ENCODE measurements at places on chromosomes 6 and 20.
A peak's percentile ranks its signal among the peaks of the same experiment; 100 is the strongest.

GRCh38 chr6:22043284-22043962 lies 253.4 kb downstream of the PRL start:
- DNase-seq, result no peak

DNA sequence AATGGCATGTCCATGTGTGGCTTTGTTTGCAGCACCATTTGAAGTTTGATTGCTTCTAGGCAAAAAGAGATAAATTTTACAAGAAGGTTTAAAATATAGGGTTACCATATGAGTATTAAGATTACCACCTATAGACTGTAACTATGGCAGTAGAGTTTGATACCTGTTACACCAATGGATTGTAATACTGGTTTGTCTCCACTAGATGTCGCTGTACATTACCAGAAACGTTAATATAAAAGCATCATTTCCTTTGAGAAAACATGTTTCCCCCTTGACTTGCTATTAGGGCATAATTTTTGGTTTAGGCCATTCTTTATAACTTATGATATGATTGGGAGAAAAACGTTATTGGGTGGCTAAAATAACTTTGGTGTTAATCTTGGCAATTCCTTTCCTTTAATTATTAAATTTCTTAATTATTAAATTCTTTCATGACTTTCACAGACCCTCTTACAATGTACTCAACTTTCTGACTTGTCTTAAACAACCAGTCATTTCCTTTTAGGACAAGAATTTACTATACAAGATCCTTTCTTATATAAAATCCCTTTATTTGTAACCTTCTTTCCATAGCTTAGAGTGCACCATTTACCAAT lies 42.8 kb downstream of the HLA-DPB1 start:
- DNase-seq, result no peak

GRCh38 chr6:151044465-151045441 lies 179.3 kb downstream of the MTHFD1L start:
- no peak for DNase-seq

DNA sequence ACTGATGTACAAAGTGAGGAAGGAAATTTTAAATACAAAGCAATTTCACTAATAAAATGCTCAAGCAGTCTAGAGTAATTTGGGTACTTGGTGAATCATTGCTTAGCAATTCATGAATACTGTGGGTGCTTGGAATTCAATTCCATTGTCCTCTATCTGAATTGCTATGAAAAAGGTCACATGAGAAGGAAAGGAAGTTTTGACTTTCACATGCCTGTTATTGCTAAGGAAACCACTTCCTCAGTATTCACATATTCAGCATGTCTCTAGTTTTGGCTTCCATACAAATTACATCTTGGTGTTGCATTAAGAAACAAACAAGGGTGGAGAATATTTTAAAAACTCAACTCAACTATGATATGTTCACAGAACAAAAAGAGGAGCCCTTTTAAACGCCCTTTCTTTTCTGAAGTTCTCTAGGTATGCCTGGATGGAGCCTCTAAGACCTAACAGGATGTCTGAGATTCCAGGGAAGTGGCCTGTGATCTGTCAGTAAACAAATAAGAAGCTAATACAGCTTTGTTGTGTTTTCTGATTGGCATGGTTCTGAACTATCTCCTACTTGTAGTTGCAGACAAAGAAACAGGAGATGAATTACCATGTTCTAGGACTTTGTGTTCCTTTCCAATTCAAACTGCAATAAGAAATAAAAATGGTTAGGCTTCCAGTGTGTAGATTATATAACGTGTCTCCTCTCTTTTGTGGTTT lies 190.4 kb downstream of the OGFRL1 start:
- no peak for DNase-seq

DNA sequence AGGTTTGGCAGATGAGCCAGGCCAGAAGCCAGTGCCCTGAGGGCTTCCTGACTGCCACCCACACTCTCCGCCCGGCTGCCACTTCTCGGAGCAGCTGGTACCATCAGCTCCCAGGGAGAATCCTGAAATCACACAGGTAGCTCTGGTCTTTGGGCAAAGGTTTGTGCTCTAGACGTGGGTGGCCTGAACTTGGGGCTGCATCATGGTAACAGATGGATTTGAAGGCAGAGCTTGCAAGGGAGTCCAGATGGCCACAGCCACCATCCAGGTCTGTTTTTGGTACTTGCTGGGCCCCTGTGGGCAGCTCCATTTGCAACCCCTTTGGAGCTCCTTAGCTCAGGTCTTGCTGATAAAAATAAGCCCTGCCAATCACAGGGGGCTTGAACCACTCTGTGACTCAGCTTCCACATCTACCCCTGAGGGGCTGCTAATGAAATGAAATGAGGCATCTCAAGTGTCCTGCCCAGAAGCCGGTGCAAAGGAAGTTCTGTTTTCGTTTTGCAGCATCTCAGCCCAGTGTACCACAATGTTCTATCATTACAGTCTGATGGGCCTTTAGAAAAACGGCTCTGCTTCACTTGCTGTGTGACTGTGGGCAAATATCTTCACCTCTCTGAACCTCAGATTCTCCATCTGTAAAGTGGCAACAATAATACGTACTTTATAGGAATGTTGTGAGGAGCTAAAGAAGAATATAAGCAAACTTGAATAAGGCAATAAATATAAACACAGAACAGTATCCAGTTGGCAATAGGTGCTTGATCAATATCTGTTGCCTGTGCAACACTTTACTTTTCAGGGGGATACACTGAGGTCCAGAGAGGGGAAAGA lies 25.1 kb upstream of the CDH22 start:
- DNase-seq, result no peak

GRCh38 chr6:160388922-160389321 lies 40.7 kb downstream of the SLC22A3 start:
- DNase-seq, result no peak

DNA sequence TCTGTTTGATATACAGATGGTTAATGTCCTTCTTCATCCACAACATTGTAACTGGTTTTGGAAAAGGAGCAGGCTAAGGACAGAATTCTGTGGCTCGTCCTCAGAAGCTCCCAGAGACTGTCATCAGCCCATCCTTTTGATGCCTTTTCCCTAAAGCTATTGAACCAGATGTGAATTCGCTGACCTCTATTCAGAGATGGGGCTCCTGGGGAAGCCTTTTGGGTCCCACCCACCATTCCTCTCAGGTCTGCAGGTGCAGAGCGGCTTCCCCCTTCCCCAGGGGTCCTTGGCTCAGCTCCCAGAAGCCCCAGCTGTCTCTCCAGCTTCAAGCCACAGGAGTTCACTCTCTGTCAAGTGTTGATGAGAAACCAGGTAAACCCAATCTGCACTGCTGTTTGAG lies 191.7 kb downstream of the SMOC2 start:
- no peak for DNase-seq

GRCh38 chr6:160863782-160864181 lies 127.8 kb upstream of the MAP3K4 start:
- no peak for DNase-seq

- no peak for DNase-seq
These were observed 32.6 kb upstream of the APCDD1L start for GRCh38 chr20:58547623-58548475.

- no peak for DNase-seq
These were observed 763.1 kb downstream of the C6orf118 start for GRCh38 chr6:164546263-164546662.

- peak; percentile 27 for DNase-seq
These were observed 11.4 kb upstream of the TSPYL4 start for GRCh38 chr6:116265041-116265829.

- no peak for DNase-seq
These were observed 52.6 kb downstream of the THBS2 start for GRCh38 chr6:169200893-169201514.

- DNase-seq, result no peak
These were observed 32.8 kb downstream of the KCNK17 start for GRCh38 chr6:39281312-39281980.

GRCh38 chr6:19050765-19051164 lies 663.6 kb downstream of the RNF144B start:
- no peak for DNase-seq

- DNase-seq, result no peak
These were observed 28.7 kb downstream of the RALGAPA2 start for GRCh38 chr20:20683481-20684321.

- no peak for DNase-seq
These were observed 79.3 kb upstream of the ARMC2 start for GRCh38 chr6:108768792-108769524.

DNA sequence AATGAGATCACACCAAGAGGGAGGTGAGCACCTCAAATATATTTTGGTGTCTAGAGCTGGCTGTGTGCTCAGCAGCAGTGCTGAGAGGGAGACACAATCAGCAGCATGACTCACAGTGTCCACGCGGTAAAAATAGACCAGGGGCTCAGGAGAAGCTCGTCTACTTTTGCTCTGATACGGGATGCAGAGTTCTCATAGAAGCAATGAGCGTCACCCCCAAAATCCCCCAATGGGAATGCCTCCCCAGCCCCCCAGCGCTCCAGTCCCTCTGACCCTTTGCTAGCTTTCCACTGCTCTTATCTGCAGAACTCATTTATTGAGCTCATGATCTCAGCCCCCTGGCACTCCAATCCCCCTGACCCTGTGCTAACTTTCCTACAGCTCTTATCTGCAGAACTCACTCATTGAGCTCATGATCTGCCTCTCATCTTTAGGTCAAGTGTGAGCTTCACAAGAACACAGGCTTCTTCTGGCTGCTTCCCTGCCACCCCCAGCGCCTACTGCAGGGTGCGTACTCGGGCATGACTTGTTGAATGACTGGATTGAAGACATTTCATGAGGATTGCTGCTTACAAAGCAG lies 34.0 kb downstream of the SYNDIG1 start:
- DNase-seq, result no peak

- no peak for DNase-seq
These were observed 358.2 kb downstream of the CD109 start for GRCh38 chr6:74054190-74054589.

- no peak for DNase-seq
These were observed 386.7 kb downstream of the TFAP2A start for GRCh38 chr6:10028222-10028621.

DNA sequence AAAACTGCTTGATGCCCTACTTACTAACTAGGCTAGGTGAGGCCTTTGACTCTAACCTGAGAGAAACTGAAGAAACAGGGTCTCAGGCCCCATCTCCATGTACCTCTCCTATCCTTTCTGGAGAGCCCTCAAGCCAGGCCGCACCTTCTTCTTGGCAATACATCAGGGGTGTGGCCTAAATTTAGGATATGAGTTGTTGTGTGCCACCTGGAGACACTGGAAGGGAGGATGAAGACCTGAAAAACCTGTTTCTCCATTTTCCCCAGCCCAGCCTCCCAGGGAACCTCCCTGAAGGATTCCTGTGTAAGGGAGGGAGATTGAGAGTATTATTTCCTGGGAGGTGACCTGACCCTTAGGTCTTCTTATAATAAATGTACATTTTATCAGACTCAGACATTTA lies 3.1 kb downstream of the LY6G6D start:
- DNase-seq, result no peak

- no peak for DNase-seq
These were observed 11.3 kb downstream of the RBM38 start for GRCh38 chr20:57402206-57403125.

DNA sequence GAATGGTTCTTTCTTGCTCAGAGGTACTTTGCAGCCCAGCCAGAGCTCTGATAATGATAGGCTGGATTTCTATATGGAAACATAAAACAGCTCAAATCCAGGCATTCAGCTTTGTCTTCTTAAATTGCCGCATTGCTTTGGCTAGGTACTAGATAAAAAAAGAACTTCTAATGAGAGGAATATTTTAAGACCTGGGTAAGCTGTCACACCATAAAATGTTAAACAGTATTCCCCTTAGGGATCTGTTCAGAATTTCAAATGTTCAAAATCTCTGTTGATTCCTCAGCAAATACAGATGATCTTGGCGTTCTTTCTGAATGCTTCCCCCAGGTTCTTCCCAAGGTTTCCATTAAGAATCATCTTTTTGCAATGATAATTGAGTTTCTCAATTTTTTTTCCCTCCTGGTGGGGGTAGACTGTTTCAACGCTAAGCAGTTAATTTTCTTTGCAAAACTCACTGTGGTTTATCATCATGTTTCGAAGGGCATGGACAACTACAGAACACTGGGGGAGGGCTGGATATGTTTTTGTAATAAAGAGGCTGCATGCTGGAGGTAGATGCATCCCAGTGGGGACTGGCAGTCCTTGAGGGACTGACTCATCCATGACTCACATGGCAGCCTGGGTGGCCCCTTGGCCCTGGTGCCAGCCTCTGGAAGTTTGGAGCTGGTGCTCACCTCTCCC lies 31.0 kb downstream of the TIAM2 start:
- peak; percentile 14 for DNase-seq

DNA sequence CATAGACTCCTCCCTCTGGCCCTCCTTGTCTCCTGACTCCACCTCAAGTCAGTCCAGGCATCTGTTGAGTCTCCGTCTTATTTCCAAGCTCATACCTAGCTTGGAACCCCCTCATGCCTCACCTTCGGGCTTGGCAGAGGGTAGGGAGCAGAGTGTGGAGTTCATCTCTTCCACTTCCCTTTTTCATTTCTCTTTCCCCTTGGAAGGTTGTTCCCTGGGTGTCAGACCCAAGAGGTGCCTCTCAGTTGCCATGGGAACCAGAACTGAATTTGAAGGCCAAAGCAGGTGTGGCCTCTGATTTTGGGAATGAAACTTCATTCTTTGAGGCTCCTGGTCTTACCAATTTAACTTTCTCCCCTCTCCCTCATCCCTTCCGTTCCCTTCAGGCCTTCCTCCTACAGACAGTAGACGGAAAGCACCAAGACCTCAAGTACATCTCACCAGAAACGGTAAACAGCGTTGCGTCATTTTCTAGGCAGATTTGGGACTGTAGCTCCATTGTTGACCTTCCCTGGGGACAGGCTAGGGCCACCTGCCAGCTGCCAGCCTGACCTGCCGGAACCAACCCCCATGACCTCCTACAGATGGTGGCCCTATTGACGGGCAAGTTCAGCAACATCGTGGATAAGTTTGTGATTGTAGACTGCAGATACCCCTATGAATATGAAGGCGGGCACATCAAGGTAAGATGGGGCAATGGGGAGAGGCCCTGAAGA lies 6.6 kb downstream of the CDC25B start:
- DNase-seq, result no peak

GRCh38 chr6:53830366-53830765 lies 35.6 kb downstream of the LRRC1 start:
- no peak for DNase-seq

GRCh38 chr6:117771403-117771802 lies 96.1 kb downstream of the NUS1 start:
- no peak for DNase-seq

- DNase-seq, result no peak
These were observed 264.1 kb downstream of the FOXC1 start for GRCh38 chr6:1873781-1874180.
